ENCODE measurements at places on chromosomes 1 and 21.
A peak's percentile ranks its signal among the peaks of the same experiment; 100 is the strongest.

- DNase-seq = no peak
Observed at GRCh38 chr1:221729771-221730330, 12.0 kb downstream of the DUSP10 start.

DNA sequence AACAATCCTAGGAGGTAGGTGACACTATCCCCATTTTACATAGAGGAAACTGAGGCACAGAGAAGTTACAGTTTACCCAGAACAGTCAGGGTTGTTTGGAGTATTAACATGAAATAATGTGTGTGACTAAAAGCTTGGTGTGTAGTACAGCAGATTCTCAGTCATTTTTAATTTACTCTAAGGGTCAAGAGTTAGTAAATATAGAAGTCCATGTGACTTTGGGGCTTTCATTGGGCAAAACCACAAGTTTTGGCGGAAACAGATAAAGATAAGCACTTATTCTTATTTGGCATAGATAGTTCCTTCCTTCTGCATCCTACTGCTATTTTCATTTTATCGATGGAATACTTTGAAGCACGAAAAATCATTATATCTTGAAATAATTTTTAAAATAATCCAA is 128.5 kb downstream of the DNM3 start:
- no peak for DNase-seq

DNA sequence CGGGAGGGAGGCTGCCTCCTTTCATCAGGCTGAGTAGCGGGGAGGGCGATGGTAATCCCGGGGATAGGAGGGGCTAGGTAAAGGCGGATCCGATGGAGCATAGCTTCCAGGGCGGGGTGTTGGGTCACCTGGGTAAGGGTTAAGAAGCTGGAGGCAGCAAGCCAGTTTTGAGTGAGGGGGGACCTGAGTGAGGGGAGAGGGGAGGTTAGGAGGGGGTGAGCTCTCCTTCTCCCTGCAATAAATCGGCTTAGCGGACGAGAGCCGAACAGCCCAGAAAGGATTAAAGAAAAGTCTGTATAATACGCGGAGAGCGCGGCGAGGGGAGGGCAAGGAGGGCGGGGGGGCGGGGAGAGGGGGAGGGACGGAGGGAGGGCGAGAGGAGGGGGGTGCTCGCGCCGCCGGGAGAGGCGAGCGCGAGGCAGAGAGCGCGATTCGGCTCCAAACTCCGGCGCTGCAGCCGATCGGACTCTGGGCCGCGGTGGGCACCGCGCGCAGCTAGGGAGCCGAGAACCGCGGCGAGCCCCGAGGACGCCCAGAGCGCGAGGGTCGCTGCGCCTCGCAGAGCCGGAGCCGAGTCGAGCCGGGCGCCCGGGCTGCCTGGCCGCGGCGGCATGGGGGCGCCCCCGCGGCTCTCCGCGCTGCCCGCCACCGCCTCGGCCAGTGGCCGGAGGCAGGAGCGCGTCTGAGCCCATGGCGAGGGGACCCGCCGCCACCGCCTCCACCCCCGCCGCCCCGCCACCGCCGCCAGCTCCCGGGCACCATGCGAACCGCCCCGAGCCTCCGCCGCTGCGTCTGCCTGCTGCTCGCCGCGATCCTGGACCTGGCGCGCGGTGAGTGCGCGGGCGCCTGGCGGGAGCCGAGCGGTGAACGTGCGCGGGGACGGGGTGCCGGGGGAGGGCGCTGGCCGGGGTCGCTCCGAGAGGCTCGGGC is at the start of gene IGSF21:
Gene IGSF21, plus strand, starts transcription at position 430 of the 930 bp plus-strand sequence. Its CDS starts 331 bp downstream, at position 761.
- DNase-seq = no peak

- no peak for DNase-seq
Observed at GRCh38 chr1:210770396-210770984, 363.5 kb downstream of the KCNH1 start.

GRCh38 chr21:30760776-30761175 is 5.5 kb upstream of the KRTAP21-1 start:
- no peak for DNase-seq

DNA sequence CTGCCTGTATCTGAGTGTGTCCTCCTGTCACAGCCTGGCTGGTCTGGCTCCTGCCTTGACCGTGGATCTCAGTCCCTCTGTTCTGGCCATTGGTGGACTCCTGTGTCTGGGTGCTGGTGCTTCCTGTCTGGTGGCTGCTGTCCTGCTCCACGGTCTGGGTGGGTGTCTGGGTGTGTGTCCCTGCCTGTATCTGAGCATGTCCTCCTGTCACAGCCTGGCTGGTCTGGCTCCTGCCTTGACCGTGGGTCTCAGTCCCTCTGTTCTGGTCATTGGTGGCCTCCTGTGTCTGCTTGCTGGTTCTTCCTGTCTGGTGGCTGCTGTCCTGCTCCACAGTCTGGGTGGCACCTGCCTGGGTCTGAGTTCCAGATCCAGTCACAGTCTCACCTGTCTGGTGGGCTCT is 4.0 kb downstream of the CRNN start:
- DNase-seq = no peak

DNA sequence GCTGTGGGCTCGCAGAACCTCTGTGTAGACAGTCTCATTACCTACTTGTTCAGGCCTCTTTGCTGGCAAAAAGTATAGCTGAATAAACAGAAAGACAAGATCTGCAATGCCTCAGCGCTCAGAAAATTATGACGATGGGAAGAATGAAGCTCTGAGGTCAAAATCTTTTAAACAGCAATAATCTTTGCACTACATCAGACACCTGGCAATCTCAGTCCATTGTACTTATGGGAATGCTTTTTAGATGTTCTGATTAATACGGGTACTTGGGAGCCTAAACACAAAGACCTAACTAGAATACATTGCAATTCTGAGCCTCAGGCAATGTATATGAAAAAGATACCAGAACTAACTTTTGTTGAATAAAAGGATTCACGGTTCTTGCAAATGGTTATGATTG is 410.7 kb downstream of the SMYD3 start:
- no peak for DNase-seq

DNA sequence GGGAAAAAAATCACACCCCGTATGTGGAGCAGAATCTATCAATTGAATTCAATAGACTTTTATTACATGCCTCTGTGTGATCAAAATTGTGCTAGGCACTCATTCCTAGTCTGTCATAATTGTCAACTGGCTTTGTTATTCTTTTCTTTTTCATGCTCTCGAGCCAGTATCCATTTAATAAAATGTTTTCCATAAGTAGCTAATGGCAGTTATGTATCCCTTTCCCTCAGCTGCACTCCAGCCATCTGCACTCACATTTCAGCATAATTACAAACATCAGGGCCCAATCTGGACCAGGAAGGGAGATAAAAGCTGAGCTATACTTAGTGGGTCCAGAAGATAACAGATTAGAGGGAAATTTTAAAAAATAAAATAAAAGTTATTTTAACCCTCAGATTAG is 15.9 kb downstream of the RGS5 start:
- DNase-seq = no peak

- peak; percentile 4 for DNase-seq
Observed at GRCh38 chr1:2788506-2789163, 12.9 kb downstream of the TTC34 start.

DNA sequence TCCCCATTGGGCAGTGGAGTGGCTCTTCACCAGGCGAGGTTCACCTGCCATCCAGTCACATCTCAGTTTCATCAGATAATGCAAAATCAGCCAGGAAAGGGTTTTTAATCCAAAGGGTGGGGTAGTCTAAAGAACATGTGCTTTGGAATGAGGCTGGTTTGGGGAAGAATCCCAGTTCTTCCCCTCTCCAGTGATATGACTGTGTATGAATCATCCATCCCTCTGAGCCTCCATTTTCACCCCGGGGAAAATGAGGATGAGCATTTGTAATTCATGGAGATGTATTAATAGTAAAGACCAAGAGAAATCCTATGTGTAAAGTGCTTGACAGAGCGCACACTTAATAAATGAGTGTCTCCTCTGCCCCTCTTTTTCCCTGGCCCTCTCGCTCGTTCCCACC is 215.1 kb upstream of the FGGY start:
- no peak for DNase-seq

DNA sequence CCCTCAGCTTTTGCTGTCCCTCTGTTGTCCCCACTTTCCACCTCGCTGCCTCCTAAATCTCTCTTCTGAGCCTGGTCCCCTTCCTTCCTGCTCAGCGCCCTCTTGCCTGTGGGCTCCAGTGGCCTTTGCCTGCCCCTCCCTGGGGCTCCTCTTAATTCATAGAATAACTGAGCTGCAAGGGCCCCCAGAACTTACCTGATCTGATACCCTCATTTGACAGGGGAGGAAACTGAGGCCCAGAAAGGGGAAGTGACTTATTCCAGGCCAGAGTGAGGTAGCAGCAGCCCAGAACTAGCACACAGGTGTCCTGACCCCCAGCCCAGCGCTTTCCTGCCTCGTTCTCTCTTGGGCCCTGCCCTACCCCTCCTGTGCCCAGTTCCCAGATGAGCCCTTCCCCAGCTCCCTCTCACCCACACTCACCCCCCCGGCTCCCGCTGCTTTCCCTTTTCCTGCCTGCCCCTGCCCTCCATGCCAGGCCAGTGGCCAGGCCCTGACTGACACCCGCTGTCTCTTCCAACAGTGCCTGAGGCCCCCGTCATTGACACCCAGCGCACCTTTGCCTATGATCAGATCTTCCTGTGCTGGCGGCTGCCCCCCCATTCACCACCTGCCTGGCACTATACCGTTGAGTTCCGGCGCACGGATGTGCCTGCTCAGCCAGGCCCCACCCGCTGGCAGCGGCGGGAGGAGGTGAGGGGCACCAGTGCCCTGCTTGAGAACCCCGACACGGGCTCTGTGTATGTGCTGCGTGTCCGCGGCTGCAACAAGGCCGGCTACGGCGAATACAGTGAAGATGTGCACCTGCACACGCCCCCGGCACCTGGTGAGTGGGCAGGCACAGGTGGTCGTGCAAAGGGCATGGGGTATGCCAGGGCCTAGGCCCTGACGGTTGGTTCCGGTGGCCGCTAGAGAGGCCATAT is 5.7 kb downstream of the TRIM46 start:
- no peak for DNase-seq

DNA sequence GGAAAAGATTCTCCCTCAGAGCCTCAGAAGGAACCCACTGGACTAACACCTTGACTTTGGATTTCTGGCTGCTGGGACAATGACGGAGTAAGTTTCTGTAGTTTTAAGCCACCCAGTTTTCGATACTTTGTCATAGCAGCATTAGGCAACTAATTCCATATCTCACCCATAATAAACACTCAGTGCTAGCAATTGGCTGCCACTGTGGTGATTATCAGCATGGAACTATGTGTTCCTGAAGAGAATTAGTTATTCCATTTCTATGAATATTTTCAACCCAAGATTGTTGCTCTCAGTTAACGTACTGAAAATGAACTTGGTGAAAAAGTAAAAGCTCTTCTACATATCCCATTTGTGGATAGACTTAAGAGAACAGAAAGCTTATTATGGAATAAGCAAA is 299.3 kb downstream of the DISC1 start:
- DNase-seq = no peak

- DNase-seq = peak; percentile 45
Observed at GRCh38 chr1:19124273-19124672, 85.8 kb downstream of the UBR4 start.

DNA sequence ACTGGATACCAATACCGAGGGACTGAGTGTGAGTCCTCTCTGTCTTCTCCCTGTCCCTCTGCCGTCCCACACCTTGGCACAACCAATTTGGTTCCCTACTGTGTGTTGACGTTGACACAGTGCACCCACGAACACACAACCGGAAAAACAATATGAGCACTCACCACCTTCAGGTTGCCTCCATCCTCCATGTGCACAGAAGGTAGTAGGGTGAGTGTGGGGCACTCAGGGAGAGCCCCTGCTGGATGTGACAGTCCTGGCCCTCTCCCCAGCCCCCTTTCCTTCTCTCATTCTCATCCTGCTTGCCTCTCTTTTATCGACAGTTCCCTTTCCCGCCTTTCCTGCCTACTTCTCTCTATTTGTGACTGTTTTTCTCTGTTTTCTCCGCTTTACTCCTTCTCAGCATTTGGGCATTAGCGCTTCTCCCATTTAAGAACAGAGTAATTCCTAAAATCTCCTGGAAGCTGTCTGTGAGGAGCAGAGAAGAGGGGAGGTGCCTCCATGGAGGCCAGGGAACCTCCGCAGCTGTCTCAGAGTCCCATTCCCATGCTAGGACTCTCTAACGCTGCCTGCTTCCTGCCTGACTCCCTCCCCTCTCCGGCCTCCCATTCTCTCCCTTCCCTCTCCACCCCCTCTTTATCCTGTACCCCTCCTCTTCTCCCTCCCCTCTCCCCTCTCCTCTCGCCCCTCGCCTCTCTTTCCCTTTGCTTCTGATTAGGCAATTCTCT is 16.4 kb downstream of the CADM3 start:
- no peak for DNase-seq

DNA sequence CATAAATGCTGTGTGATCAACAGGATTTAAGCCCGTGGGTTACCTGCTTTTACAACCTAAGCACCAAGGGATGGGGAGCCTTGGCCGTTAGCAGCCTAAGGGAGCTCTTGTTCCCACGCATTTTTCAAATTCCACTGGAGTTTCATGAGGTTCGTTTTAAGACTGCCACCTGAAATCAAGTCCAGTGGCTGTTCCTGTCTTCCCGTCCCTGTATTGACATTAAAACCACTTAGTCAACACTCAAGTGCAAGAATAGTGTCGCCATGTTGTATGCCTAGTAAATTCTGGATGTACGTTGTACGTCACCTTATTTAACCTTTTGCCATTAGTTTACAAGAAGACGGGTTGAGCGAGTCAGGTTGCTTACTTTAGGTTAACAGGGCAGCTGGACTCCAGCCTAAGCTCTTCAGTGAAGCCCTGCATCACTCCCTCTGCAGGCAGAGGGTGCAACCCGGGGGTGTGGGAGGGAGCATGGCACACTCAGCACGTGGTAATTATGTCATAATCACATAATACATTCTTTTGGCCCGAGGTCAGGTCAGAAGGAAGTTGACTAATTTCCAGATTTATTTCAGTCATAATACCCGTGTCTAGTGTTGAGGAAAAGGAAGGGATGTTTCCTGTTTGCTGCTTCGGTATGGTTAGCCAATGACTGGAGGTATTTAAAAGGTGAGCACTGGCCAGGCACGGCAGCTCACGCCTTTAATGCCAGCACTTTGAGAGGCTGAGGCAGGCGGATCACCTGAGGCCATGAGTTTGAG is 42.5 kb downstream of the CNST start:
- DNase-seq = peak; percentile 49

DNA sequence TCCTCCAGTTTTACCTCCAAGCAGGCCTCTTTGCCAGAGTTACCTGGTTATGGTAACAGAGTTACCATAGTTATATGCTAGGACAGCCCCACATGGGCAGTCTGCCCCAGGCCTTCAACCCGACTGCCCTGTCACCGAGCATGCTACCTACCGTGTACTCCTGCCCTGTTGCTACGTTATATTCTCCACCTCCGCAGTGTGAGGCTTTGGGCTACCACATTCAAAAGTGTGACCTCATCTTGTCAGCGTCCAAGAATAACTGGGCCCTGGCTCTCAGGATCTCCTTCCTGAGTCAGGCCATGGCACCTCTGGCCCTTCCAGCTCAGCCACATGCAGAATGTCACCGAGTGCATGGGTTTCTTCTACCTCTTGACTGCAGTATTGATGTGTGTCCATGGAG is 8.9 kb downstream of the MAPKAPK2 start:
- no peak for DNase-seq

DNA sequence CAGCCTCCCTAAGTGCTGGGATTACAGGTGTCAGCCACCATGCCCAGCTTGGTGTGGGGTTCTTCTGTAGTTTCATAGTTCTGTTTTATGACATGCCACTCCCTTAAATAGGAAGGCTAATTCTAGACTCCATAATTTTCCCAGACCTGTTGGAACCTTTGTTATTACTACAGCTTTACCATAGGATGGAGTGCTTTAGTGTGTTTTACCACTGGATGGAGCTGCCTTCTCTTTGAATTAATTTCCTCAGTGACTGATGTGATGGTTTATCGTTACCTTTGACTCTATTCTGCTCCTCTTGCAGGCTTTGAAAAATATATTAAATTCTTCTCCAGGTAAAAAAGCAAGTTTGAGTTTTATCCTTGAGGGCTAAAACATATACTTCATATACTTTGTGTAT is 84.6 kb upstream of the NEK7 start:
- no peak for DNase-seq

Measured in activated naive CD4-positive, alpha-beta T cell treated with anti-CD3 and anti-CD28 coated beads for 36 hours (primary cell).